GM23248 (cell line): ENCODE measurements at places on chromosomes 5 and 9. TPM values are rescaled to one million over a fixed set of nuclear protein-coding genes. Genes with fewer than 3 reads are reported as not detected.

Gene IFNB1
- total RNA-seq: not detected in 2 replicates

GRCh38 chr9:4030751-4031150, 269.1 kb downstream of the GLIS3 start:
- DNase-seq: no peak

GRCh38 chr9:105320568-105320967, 76.1 kb downstream of the SLC44A1 start:
- DNase-seq: no peak

Gene TOMM5
- total RNA-seq: 122 and 130 TPM in 2 replicates

DNA sequence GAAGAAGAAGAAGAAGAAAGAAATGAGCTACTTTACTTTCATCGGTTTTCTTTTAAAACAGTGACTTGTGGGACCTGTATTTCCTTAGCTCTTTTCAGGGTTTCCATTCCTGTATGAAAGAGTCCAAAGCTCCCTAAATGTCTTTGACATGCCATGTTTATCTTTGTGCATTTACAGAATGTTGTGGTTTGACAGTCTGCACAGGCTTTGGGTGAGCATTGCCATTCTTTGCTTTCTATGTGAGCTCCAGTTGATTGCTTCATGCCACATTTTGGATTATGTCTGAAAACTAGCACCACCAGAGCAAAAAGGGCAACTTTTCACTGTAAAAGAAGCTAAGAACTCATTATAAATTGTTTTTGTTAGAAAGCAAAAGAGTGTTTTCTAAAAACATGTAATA, 733.4 kb downstream of the TLE4 start:
- DNase-seq: no peak

Gene IL3
- total RNA-seq: not detected in 2 replicates

Gene AIF1L
- not detected in 2 replicates for total RNA-seq

DNA sequence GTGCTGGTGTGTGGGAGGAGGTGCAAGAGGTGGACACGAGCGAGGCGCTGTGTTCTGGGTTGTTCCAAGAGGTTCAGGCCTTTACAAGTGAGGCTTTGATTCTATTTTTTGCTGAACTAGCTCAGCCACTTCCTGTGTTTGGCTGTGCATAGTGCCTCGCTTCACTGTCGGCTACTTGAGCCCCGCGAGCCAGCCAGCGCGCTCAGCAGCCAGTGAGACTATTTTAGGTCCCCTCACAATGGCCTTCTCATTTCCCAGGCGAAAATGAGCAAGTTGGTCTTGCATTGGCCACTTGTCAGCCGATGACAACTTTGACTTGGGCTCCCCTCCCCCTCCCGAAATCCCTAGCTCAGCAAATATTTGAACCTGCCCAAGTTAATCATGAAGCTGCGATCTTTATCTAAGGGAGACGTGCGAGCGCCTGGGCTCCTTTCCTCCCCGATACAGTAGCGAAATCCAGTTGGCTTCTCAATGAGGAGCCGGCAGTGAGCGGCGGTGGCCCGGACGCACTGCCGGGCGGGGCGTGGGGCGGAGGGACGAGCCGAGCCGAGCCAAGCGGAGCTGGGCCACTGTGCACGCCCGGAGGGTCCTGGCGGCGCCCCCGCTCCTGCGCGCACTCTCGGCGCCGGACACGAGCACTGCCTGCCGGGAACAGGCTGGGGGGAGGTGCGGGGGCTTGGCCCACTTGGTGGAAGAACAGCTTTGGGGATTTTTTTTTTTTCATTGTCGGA, 72.6 kb downstream of the PIK3R1 start:
- DNase-seq: peak; percentile 78

GRCh38 chr5:96856371-96856770, 19.9 kb upstream of the ERAP2 start:
- no peak for DNase-seq

GRCh38 chr5:174796711-174797192, 72.4 kb downstream of the MSX2 start:
- DNase-seq: no peak

- DNase-seq: no peak
These were observed 115.7 kb downstream of the PPP2R2B start for GRCh38 chr5:146762830-146763229.

- no peak for DNase-seq
These were observed 399.4 kb upstream of the ITGA1 start for GRCh38 chr5:52388349-52388748.

DNA sequence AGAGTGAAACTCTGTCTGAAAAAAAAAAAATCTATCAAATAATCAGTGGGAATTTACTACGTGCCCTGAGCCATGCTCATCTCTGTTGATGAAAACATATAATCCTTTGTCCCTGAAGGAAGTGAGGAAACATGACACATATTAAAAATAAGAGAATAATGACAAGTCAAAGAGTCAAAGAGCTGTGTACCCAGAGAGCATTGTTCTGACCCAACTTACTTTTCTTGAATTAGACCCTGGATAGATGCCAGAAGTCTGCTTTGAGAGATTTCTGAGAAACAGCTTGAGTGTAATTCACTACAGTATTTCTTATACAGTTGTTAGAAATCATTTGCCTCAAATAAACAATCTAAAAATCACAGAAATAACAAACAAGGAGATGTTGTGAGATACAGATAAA, 490.0 kb upstream of the PIK3R1 start:
- DNase-seq: no peak

GRCh38 chr5:178201927-178202235, 2.5 kb upstream of the HNRNPAB start:
- no peak for DNase-seq

Gene PCDHB10
- 1.3 and 2.9 TPM in 2 replicates for total RNA-seq

DNA sequence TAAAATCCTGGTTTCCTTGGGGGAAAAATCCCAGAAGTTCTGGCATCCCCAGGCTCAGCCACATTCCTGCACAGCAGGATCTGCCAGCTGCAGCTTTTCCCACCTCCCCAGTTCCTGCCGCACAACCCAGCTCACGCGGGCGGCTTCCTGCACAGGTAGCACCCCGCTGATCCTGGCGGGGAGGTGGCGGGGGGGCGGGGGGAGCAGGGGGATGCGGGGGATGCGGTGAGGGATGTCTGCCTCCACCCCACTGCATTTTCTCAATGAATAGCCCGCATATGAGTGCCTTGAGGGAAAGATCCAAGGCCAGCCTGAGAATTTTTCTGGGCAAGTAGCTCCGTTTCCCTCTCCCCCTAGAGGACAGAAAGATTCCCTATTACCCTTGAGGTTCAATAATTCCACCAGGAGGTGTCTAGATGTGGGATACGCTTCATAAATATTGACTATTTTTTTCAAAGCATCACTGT, 21.1 kb downstream of the GFPT2 start:
- peak; percentile 60 for DNase-seq

Gene SMIM33
- not detected in 2 replicates for total RNA-seq
